ENCODE measurements at places on chromosomes 1 and 21.

DNA sequence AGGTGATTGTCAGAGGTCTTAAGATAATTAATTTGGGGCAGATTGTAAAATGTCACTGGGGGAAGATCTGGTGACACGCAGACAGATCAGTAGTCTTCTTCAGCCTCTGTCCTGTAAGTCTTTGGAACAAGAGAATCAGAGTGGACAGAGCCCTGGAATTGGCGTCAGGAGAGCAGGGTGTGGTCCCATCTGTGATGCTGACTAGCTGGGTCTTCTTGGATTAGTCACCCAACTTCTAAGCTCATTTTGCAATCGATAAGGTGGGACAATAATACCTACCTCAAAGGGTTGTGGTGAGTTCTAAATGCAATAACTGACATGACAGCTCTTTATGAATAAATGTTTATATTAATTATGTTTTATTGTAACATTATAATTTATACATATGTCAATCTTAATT lies 4.8 kb downstream of the FASLG start:
- no peak for DNase-seq
- no peaks in the 10 kb centered on the region for H3K4me1 ChIP-seq
- H3K36me3 ChIP-seq, result no peaks in the 10 kb centered on the region
- peaks cover 5% of the 10 kb centered on the region for H3K27me3 ChIP-seq
- H3K4me3 ChIP-seq, result no peak overlapping the region
- H3K27ac ChIP-seq, result no peak overlapping the region

DNA sequence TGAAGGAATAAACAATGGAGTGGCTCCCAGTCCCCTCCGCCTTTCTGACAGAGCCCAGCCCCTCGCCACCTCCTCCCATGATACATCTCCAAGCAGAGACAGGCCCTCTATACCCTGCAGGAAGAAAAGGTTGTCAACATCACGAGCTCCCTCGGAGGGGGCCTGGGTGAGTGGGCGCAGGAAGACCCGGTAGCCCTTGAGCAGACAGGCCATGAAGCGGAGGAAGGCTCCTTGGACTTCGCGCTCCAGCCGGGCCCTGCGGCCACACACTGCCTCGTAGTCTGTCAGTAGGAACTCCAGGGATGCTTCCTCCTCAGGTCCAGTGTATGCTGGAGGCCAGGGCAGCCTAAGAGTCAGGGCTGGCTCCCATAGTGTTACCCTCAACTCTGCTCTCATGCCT lies 7.0 kb downstream of the DENND4B start:
- peaks cover 2% of the 10 kb centered on the region for H3K4me1 ChIP-seq
- no peaks in the 10 kb centered on the region for H3K27me3 ChIP-seq
- no peak overlapping the region for H3K4me3 ChIP-seq
- no peaks in the 10 kb centered on the region for H3K36me3 ChIP-seq
- DNase-seq, result no peak

GRCh38 chr1:214913966-214914365 lies 168.6 kb upstream of the KCNK2 start:
- H3K27me3 ChIP-seq, result peaks cover 8% of the 10 kb centered on the region
- no peak overlapping the region for H3K27ac ChIP-seq
- no peaks in the 10 kb centered on the region for H3K36me3 ChIP-seq
- no peaks in the 10 kb centered on the region for H3K4me1 ChIP-seq

GRCh38 chr1:199995096-199995685 lies 32.3 kb upstream of the NR5A2 start:
- H3K4me3 ChIP-seq, result no peak overlapping the region
- DNase-seq, result no peak
- no peaks in the 10 kb centered on the region for H3K4me1 ChIP-seq
- no peaks in the 10 kb centered on the region for H3K36me3 ChIP-seq

- DNase-seq, result no peak
- no peak overlapping the region for H3K4me3 ChIP-seq
- H3K4me1 ChIP-seq, result no peaks in the 10 kb centered on the region
These were observed 40.2 kb downstream of the FASLG start for GRCh38 chr1:172699111-172699510.

- H3K27me3 ChIP-seq, result no peaks in the 10 kb centered on the region
- H3K36me3 ChIP-seq, result no peaks in the 10 kb centered on the region
- no peak for DNase-seq
- no peaks in the 10 kb centered on the region for H3K4me1 ChIP-seq
These were observed 838.2 kb upstream of the ADGRL2 start for GRCh38 chr1:80962564-80962963.

DNA sequence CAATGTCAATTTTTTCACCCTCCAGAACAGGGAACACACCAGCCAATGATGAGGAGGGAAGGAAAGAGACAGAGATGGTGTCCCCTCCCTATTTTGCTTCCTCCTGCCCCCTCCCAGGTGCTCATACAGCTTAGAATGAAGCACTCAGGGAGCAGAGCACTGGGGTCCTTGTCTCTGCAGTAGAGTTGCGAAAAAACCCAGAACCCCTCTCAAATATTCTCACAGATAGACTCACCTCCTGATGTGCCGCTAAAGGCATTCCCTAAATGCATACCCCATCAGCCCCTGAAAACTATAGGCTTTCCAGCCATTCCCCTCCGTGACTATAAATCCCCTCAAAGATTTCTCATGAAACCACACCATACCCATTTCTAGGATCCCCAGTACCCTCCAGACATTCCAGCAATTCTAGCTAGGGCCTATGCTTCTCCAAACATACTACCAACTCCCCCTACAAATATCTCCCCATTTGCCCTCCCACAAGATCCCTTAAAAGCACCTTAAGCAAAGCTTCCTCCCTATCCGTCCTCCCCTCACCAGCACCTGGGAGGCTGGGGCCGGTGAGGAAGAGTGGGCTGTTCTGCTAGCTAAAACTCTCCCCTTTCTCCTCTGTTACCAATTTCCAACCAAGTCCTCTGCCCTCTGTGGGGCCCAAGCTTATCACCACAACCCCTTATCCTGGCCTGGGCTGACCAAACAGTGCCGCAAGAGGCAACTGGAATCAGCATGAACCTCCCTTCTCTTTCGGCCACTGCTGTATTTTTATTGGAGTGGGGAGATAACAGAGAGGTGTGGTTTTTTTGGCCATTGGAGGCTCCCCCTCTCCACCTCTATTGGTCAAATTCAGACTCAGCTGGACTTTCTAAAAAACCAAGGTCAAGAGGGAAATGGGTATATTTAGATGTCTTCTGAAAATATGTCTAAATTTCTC lies 54.7 kb downstream of the RHBG start:
- H3K27ac ChIP-seq, result no peak overlapping the region
- no peaks in the 10 kb centered on the region for H3K36me3 ChIP-seq
- peak overlapping the region; percentile 44 for H3K4me3 ChIP-seq
- peaks cover 4% of the 10 kb centered on the region for H3K4me1 ChIP-seq
- DNase-seq, result no peak

GRCh38 chr1:234535763-234536515 lies 57.0 kb upstream of the TARBP1 start:
- no peaks in the 10 kb centered on the region for H3K27me3 ChIP-seq
- peaks cover 86% of the 10 kb centered on the region for H3K4me1 ChIP-seq
- no peaks in the 10 kb centered on the region for H3K36me3 ChIP-seq
- peak overlapping the region; percentile 82 for H3K27ac ChIP-seq
- peak overlapping the region; percentile 29 for H3K4me3 ChIP-seq

- no peak for DNase-seq
- H3K4me1 ChIP-seq, result no peaks in the 10 kb centered on the region
- H3K27me3 ChIP-seq, result peaks cover 11% of the 10 kb centered on the region
- H3K4me3 ChIP-seq, result no peak overlapping the region
- no peaks in the 10 kb centered on the region for H3K36me3 ChIP-seq
These were observed 42.3 kb upstream of the SYT14 start for GRCh38 chr1:209895709-209896108.

- no peaks in the 10 kb centered on the region for H3K27me3 ChIP-seq
- H3K27ac ChIP-seq, result peak overlapping the region; percentile 46
- DNase-seq, result no peak
- H3K4me3 ChIP-seq, result no peak overlapping the region
- no peaks in the 10 kb centered on the region for H3K36me3 ChIP-seq
- H3K4me1 ChIP-seq, result peaks cover 30% of the 10 kb centered on the region
These were observed 21.7 kb downstream of the SDC3 start for GRCh38 chr1:30886710-30887428.

GRCh38 chr1:234979296-234980279 lies 149.0 kb downstream of the TOMM20 start:
- DNase-seq, result no peak
- H3K4me3 ChIP-seq, result peak overlapping the region; percentile 44
- H3K36me3 ChIP-seq, result no peaks in the 10 kb centered on the region

GRCh38 chr21:45344576-45344975 lies 56.9 kb upstream of the POFUT2 start:
- no peak overlapping the region for H3K27ac ChIP-seq
- DNase-seq, result no peak
- no peaks in the 10 kb centered on the region for H3K27me3 ChIP-seq
- H3K4me3 ChIP-seq, result no peak overlapping the region
- H3K4me1 ChIP-seq, result peaks cover 17% of the 10 kb centered on the region

- H3K4me3 ChIP-seq, result no peak overlapping the region
- peaks cover 3% of the 10 kb centered on the region for H3K27me3 ChIP-seq
- DNase-seq, result no peak
- no peaks in the 10 kb centered on the region for H3K4me1 ChIP-seq
- no peaks in the 10 kb centered on the region for H3K36me3 ChIP-seq
- H3K27ac ChIP-seq, result no peak overlapping the region
These were observed 636.3 kb downstream of the LTN1 start for GRCh38 chr21:28356422-28356821.

DNA sequence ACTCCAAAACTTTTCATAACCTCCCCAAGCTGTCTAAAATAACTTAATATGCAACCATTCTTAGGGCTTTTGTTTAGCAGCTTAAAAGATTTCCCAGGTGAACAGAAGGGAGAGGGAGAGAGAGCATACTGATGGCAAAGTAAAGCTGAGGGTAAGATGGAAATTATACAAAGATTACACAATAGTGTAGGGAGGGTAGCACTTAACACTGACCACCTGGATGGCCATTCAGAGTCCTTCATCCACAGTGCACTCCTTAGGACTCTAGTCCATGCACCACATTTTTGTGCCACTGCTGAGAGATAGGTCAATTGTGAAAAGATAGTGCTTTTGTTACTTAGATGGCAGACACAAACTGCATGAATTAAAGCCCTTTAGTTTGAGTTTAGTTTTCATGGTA lies 574.6 kb downstream of the LMO4 start:
- DNase-seq, result no peak
- H3K4me1 ChIP-seq, result peaks cover 15% of the 10 kb centered on the region
- H3K36me3 ChIP-seq, result no peaks in the 10 kb centered on the region
- no peak overlapping the region for H3K4me3 ChIP-seq
- no peaks in the 10 kb centered on the region for H3K27me3 ChIP-seq

DNA sequence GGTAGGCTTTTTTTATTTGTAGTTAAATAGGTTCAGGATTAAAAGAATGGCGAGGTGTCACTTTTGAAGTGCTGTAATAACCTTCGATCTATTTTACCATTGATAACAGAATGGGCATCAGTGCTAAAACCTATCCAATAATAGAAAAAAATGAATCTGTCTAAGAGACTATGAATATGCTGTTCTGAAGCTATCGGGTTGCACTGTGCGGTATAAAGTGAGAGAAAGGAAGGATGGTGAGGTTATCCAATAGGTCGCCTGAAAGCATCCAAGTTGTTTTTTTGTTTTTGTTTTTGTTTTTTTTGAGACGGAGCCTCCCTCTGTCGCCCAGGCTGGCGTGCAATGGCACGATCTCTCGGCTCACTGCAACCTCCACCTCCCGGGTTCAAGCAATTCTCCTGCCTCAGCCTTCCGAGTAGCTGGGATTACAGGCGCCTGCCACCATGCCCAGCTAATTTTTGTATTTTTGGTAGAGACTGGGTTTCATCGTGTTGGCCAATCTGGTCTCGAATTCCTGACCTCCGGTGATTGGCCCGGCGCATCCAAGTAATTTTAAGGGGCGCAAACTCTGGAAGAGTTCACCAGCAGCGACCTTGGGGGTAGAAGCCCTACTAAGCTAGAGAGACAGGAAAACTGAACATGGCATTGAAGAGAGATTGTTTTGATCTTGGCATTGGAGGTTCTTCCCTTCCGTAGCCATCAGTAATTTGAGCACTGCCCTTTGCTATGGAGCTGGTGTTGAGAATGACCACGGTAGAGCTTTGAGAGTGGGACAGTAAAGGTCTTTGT lies 8.7 kb upstream of the MDM4 start:
- peaks cover 34% of the 10 kb centered on the region for H3K4me1 ChIP-seq
- peaks cover 13% of the 10 kb centered on the region for H3K27me3 ChIP-seq
- DNase-seq, result no peak
- H3K36me3 ChIP-seq, result peaks cover 12% of the 10 kb centered on the region
- H3K4me3 ChIP-seq, result peak overlapping the region; percentile 96

DNA sequence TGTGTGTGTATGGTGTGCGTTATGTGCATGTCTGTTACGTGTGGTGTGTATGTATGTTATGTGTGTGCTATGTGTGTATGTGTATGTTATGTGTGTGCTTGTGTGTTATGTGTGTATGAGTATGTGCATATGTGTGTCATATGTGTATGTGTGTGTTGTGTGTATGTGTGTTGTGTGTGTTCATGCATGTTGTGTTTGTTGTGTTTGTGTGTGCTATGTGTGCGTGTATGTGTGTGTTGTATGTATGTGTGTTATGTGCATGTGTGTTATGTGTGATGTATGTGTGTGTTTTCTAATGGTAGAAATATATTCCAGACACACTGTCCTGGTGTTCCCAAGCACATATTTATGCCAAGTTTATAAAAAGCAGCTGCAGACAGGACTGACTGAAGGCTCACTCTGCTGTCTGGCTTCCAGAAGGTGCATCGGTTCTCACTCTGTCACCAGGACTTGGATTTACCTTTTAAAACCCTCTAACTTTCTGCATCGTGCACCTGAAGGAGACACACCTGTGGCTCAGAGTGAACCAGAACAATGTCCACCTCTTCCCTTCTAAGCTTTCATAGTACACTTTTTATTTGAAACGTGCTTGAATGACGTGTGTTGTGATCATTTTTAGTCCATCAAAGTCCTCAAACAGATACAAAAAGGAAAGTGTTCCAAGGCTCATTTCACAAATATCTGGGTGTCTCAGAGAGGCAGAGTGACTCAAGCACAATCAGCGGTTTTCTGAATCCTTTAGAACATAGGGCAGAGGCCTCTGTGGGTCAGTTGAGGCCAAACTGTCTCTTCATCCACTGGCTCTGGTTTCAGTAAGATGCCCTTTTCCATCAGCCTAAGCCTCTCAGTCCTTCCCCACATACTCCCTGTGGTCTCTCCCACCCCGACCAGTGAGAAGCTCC lies 49.9 kb downstream of the TOMM20 start:
- no peak for DNase-seq
- no peaks in the 10 kb centered on the region for H3K27me3 ChIP-seq
- no peak overlapping the region for H3K4me3 ChIP-seq
- H3K27ac ChIP-seq, result no peak overlapping the region
- no peaks in the 10 kb centered on the region for H3K36me3 ChIP-seq

DNA sequence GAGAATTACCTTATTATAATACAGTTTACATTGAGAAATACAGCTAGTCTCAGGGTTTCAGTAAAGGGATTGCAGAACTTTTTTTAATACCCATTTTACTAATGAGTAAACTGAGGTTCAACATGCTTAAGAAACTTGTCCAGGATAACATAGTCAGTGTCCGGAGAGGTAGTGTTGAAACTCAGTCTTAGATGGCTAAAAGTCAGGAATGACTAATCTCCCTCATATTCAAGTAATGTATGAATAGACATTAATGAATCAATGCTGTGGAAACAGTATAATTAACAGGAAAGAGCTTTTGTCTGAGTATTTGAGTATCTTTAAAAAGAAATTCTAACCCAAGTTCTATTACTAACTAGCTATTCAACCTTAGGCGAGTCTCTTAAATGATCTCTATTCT lies 397.6 kb downstream of the PLA2G4A start:
- no peaks in the 10 kb centered on the region for H3K36me3 ChIP-seq
- no peak overlapping the region for H3K4me3 ChIP-seq
- no peak overlapping the region for H3K27ac ChIP-seq
- no peaks in the 10 kb centered on the region for H3K27me3 ChIP-seq

Measured in type B pancreatic cell (in vitro differentiated cells).